ENCODE measurements at places on chromosomes 6 and 20.

GRCh38 chr6:36514554-36515456, 32.5 kb downstream of the STK38 start:
- DNase-seq = no peak

DNA sequence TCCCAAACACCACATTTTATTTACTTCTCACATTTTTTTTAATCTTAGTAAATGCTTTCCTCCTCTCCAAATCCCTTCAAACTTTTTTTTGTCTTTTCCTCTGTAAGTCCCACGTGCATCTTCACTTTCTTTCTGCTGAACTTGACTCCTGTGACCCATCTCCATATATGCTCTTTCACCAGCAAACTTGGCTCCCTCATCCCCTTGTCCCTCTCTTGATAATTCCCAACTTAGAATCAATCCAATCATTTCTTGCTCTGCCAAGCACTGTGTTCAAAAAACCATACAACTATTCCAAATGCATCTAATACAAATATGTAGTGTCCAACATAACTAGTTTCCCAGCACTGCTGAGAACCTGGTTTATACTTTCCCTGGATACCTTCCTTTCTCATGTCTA, 519.4 kb downstream of the HDGFL1 start:
- DNase-seq = no peak

- DNase-seq = no peak
These were observed 49.6 kb downstream of the SULF2 start for GRCh38 chr20:47735412-47736400.

DNA sequence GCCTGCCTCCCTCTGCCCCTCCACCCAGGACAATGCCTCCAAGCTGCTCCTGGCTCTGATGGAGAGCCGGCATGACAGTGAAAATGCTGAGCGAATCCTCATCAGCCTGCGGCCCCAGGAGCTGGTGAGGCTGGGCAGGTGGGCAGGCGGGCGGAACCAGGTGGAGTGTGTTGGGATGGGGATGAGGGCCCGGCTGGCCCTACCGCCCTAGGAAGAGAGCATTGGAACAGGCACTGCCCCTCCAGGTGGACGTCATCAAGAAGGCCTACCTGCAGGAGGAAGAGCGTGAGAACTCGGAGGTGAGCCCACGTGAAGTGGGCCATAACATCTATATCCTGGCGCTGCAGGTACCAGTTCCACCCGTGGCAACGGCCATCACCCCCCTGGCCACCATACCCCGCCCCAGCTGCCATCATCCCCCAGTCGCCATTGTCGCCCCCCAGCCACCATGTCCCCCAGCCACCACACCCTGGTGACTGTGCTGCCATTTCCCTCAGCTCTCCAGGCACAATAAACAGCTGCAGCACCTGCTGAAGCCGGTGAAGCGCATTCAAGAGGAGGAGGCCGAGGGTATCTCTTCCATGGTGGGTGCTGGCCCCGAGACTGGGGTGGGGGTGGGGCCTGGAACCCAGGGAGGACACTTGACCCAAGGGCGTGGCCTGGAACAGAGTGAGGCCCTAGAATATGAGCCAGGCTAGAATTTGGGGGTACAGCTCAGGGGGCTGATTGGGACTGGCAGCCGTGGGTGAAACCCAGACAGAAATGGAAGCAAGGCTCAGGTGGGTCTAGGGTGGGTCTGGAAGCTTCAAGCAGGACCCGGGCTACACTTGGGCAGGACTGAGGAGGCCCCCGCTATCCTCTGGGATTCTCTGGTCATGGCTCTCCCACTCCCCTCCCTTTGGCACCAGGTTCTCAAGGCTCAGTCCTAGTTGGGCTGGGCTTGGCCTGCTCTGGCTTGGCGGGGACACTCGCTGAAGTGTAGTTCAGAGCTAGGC, 24.2 kb downstream of the UQCC2 start:
- DNase-seq = no peak

GRCh38 chr20:18388860-18389259, 78.0 kb downstream of the DZANK1 start:
- no peak for DNase-seq

DNA sequence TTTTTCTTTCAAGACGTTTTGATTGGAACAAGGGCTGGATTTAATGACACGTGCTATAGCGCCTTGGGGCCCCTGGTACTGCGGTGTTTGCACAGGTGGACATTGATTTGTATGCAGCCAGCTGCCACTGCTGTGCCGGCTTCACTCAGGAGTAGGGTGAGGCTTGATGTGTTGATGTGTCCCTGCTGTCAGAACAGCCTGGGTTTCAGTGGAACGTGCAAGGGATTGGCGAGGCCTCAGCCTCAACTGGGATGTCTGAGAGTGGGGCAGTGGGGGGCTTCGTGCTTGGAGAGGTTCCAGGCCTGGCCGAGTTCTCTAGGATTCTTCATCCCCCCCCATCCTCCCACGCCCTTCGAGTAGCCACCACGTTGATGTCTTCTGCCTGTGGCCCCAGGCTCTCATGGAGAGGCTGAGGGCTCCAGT, 23.0 kb downstream of the PYGB start:
- no peak for DNase-seq

- no peak for DNase-seq
These were observed 7.3 kb downstream of the JAG1 start for GRCh38 chr20:10666221-10667076.

- no peak for DNase-seq
These were observed 32.1 kb downstream of the TOX2 start for GRCh38 chr20:43946659-43947315.

DNA sequence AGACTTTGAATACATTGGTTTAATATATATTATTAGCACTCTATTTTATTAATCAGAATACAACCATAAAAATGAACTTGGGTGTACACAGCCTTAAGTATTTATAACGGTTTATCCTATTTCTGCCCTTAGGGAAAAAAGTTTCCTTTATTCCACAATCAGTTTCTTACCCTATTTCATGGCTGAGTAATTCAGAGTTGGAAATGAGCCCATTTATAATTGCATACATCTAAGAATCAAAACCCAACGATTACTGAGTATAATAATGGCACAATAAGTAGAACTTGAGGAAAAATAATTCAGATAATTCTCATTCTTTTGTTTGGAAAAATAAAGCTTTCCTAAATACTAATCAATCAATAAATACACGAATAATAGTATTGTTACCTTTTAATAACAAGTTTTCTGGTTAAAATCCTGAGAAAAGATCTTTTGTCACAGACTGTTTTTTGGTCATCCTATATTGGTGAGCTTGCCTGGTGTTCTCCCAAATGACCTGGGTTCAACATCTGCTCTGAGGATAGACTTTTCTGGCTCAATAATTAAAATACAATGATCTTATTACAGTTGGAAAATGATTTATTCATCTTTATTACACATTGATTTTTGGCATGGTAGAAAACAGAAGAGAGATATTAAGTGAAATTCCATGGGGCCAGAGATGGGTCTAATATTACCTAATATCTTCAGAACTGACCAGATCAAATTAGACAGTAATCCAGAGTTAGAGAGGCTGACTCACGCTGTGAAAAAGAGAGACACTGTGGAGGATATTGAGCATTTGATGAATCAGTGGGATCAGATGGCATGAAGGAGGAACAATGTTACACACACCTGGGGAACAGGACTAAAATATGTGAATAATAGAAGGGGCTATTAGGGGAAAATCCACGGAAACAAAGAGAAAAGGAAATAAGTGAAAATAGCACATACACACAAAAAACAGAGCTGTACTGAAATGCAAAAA, 162.1 kb upstream of the TBX18 start:
- no peak for DNase-seq

DNA sequence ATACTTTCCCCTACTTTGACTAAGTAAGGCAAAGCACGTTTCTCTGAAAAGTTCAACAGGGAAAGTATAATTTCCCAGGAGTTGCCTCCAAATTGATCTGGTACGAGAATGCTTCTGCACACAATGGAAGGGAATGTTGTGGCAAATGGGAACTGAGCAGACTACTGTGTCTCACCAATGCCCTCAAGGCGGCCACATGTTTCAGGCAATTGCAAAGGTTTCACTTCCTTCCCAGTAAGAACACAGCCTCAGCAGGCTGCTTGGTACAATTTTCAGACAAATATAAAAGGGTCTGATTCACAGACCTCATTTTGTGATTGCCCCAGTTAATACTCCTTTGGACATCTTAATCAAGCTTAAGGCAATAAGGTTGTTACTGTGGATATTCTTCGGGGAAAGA, 71.2 kb downstream of the KIAA0319 start:
- DNase-seq = no peak

Measured in tibial nerve (tissue), 4 donors.